Mucosa of descending colon (tissue), 3 donors: ENCODE measurements at places on chromosomes 2 and 18. TPM values are rescaled to one million over a fixed set of nuclear protein-coding genes. Genes with fewer than 3 reads are reported as not detected.

KIDINS220 gene
- 69.6 TPM for total RNA-seq

GRCh38 chr2:40109381-40109780, 330.3 kb upstream of the THUMPD2 start:
- DNase-seq = no peak

DNA sequence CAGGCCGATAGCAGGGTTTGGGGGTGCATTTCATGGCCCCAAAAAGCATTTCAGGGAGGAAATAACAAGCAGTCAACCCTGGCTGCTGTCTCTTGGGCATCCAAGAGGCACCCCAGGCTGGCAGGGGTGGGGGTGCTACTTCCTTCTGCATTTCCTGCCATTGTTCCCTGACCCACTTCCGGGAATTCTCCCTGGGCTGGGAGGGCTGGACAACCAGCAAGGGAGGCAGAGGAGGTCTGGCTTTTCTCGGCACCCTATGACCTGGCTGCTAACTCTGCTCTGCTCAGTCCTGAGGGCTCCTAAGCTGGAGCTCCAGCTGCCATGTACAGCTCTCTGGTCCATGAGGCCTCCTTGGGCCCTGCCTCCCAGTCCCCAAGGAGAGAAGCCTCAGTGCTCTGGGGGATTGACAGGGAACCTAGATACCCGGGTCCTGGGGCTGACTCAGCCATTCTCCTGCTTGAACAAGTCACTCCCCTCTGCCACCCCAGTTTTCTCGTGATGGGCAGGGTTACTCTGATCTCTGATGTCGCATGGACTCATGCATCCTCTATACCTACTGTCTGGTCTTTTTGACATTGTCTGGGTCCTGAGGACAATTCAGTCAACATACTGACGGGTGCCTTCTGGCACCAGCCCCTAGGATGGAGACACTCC, 47.2 kb downstream of the DYSF start:
- DNase-seq = no peak

DCDC2C gene
- total RNA-seq = 0.35 TPM

DNA sequence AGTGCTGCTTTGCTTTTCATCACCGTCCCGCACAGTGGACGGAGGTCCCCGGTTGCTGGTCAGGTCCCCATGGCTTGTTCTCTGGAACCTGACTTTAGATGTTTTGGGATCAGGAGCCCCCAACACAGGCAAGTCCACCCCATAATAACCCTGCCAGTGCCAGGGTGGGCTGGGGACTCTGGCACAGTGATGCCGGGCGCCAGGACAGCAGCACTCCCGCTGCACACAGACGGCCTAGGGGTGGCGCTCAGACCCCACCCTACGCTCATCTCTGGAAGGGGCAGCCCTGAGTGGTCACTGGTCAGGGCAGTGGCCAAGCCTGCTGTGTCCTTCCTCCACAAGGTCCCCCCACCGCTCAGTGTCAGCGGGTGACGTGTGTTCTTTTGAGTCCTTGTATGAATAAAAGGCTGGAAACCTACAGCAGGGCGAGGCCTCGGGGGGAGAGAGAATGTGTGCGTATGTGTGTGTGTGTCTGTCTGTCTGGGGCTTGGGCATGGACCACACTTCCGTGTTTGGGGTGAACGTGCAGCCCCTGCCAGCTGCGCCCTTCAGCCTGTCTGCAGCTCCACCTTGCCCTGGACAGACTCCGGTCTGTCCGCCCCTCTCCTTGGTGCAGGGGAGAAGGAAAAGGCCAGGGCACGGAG, 32.3 kb downstream of the GPC1 start:
- DNase-seq = no peak
